MCF 10A (cell line): ENCODE measurements at places on chromosomes 13 and 19. TPM values are rescaled to one million over a fixed set of nuclear protein-coding genes. Genes with fewer than 3 reads are reported as not detected.

Gene TMEM143
- total RNA-seq = 6.0 and 7.6 TPM in 2 replicates

Gene MBD3L3
- total RNA-seq = not detected in 2 replicates

Gene NTN5
- 0.17 TPM in 1 of 2 replicates, not detected in the other for total RNA-seq

Gene RETN
- total RNA-seq = not detected in 2 replicates

Gene CNOT3
- 63.2 and 80.5 TPM in 2 replicates for total RNA-seq

Gene NMRK2
- not detected in 2 replicates for total RNA-seq

Gene OR7C1
- total RNA-seq = not detected in 2 replicates

Gene ZNF582
- total RNA-seq = not detected in 2 replicates

Gene CD79A
- not detected in 2 replicates for total RNA-seq

Gene CD22
- 0.56 and 1.7 TPM in 2 replicates for total RNA-seq

Gene IGSF23
- total RNA-seq = not detected in 2 replicates

Gene MLNR
- not detected in 2 replicates for total RNA-seq

Gene KLK8
- total RNA-seq = not detected in 2 replicates

Gene KLK3
- total RNA-seq = not detected in 2 replicates

Gene KCNJ14
- 1.6 and 2.7 TPM in 2 replicates for total RNA-seq

Gene TSSK6
- total RNA-seq = 4.8 and 6.6 TPM in 2 replicates

Gene SNRNP70
- total RNA-seq = 199 and 200 TPM in 2 replicates

Gene LRG1
- total RNA-seq = 0.33 and 0.56 TPM in 2 replicates

Gene UQCR11
- 211 and 256 TPM in 2 replicates for total RNA-seq

Gene BCAM
- 2.9 and 5.0 TPM in 2 replicates for total RNA-seq

Gene WTIP
- 15.9 and 22.6 TPM in 2 replicates for total RNA-seq

Gene ZNF442
- total RNA-seq = 0.44 and 0.49 TPM in 2 replicates

Gene SCN1B
- 0.19 and 0.27 TPM in 2 replicates for total RNA-seq

Gene PRKCG
- not detected in 2 replicates for total RNA-seq

Gene FREM2
- total RNA-seq = not detected in 2 replicates

Gene OR2Z1
- not detected in 2 replicates for total RNA-seq

Gene STAP2
- 14.8 and 20.3 TPM in 2 replicates for total RNA-seq

Gene DGKH
- total RNA-seq = 18.4 and 22.3 TPM in 2 replicates

Gene WDFY2
- total RNA-seq = 46.7 and 56.2 TPM in 2 replicates

Gene TUBA3C
- total RNA-seq = not detected in 2 replicates

Gene DENND1C
- not detected in 2 replicates for total RNA-seq

Gene ZNF728
- total RNA-seq = not detected in 2 replicates

Gene PLPPR2
- total RNA-seq = 19.5 and 24.2 TPM in 2 replicates

Gene SPACA4
- not detected in 2 replicates for total RNA-seq

Gene LILRB4
- not detected in 2 replicates for total RNA-seq
